ENCODE measurements at places on chromosomes 7 and 10.

- no peak for DNase-seq
These were observed 2.7 kb downstream of the TMEM176A start for GRCh38 chr7:150803161-150803860.

DNA sequence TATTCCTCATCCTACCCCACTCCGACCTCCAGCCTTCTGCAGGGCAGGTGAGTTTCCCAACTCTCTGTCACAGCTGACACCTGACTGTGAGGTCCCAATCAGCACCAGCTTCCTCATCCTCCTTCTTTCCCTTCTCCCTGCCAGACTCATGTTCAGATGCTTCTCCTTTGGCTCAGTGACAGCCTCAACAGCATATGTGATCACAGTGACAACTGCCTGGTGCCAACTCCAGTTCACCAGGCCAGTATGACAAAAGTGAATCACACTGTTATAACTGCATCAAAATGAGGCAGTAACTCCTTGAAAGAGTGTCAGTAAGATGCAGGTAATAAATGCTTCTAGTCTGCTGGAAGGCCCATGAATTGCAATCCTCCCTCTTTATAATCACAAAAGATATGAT, 46.8 kb upstream of the NFE2L3 start:
- no peak for DNase-seq

GRCh38 chr10:88735661-88736060, 24.2 kb upstream of the LIPN start:
- no peak for DNase-seq

DNA sequence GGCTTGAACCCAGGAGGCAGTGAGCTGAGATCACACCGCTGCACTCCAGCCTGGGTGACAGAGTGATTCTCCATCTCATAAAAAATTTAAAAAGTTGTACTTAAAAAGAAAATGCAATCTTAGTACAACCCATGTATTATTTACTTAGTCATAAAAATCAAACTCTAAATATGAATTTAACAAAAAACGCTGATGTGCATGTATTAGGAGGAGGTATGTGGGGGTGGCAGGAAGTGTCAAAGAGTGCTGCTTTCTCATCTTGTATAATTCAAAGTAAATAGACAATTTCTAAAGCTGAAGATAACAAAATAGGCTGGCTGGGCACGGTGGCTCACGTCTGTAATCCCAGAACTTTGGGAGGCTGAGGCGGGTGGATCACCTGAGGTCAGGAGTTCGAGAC, 81.0 kb upstream of the NRBF2 start:
- no peak for DNase-seq

GRCh38 chr10:74955796-74956195, 129.4 kb downstream of the KAT6B start:
- DNase-seq, result no peak

DNA sequence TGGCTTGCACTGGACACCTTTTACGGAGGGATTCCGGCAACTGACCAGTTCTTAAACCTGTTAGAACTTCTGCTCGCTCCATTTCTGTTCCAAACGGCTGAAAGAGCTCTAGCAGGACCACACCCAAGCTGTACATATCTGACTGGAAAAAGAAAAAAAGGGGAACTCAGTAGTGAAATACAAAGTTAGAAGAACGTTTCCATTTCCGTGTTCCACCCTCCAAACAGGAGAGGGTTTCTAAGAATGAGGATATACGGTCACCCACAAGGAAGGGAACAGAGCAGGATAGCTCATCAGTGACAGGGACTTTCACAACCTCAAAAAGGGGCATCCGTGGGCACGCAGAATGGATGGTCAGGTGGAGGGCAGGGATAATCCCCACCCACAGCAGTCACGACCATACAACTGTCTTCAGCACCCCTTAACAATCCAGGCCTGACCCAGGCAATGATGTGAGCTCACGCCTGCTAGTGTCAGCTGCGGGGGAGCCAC, 4.3 kb upstream of the ANKRD61 start:
- DNase-seq, result no peak

- DNase-seq, result no peak
These were observed 13.5 kb upstream of the ELMO1 start for GRCh38 chr7:37462138-37462537.

DNA sequence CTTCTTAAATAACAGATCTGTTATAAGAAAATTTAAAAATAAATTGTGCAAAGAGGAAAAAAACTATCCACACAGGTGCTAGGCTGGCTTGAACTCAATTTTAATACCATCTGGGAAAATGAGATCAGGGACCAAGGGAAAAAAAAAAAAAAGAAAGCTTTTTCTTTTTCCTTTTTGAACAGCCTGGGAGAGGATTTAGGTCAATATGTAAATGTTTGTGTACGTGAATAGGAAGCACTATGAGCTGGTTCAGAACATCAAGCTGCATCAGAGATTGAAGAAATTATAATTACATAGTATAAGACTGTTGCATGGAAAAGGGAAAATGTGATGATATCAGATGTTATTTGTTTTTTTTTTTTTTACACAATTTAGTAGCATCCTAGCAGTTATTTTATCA, 548.0 kb downstream of the ARL4A start:
- DNase-seq, result no peak

DNA sequence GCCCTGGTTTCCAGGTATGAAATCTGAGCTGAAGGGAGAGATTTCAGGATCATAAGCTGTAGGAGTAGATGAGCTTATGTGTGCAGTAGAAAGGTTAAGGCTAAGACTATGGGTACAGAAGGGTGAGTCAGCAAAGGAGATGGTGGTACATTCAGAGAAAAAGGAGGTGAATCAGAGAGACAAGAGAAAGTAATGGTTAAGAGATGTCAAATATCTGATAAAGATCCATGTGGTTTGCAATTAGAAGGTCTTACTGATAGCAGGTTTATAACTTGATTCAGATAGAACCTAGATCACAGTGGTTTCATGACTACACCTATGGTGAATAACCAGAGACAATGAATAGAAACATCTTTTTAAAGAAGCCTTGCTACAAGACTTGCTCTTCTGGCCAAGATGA, 4.5 kb upstream of the NPY start:
- DNase-seq, result no peak

DNA sequence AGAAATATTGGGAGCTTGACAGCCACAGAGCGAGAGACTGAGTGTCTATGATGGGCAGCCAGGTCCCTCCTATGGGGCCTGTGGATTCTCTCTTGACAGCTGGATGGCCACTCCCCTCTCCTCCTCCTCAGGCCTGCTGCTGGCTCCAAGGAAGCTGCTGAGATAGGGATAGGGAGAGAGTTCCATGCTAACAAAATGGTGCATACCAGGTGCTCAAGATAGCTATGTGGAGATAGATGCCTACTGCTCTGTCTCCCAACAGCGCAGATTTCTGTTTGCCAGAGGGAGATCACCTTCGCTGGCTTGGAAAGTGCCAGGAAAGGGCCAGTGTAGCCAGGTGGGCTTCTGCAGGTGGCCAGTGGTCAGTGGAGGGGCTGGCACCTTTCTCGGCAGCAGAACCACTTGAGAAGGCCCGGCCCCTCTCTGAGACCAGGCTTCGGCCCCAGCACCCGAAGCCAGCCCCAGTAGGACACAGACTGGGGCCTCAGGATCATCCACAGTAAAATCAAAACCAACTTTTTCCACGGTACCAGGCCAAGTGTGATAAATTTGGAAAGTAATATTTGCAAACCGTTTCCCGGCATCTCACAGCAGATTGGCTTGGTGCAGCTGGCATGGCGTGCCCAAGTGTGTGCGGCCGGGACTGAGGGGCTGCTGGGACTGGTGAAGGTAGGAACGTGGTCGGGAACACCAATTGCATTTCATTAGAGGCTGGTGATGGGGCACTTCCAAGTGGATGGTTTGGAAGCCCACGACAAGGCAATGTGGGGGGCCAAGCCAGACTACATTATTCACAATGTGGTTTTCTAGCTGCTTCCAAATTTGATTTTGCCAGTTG, 139.6 kb downstream of the PTPN20 start:
- peak; percentile 66 for DNase-seq

GRCh38 chr7:24786306-24786705, 29.0 kb upstream of the GSDME start:
- no peak for DNase-seq

DNA sequence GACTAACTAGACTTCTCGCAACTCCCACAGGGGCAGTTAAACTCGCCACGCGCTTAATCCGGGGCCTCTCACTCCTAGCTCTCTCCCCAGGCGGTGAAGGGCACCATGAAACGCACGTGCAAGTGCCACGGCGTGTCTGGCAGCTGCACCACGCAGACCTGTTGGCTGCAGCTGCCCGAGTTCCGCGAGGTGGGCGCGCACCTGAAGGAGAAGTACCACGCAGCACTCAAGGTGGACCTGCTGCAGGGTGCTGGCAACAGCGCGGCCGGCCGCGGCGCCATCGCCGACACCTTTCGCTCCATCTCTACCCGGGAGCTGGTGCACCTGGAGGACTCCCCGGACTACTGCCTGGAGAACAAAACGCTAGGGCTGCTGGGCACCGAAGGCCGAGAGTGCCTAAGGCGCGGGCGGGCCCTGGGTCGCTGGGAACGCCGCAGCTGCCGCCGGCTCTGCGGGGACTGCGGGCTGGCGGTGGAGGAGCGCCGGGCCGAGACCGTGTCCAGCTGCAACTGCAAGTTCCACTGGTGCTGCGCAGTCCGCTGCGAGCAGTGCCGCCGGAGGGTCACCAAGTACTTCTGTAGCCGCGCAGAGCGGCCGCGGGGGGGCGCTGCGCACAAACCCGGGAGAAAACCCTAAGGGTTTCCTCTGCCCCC, 19.5 kb downstream of the WNT8B start:
- DNase-seq, result no peak

- no peak for DNase-seq
These were observed 278.2 kb upstream of the TEX47 start for GRCh38 chr7:89073776-89074175.

- DNase-seq, result no peak
These were observed 50.8 kb upstream of the FRMD4A start for GRCh38 chr10:14381475-14381874.

DNA sequence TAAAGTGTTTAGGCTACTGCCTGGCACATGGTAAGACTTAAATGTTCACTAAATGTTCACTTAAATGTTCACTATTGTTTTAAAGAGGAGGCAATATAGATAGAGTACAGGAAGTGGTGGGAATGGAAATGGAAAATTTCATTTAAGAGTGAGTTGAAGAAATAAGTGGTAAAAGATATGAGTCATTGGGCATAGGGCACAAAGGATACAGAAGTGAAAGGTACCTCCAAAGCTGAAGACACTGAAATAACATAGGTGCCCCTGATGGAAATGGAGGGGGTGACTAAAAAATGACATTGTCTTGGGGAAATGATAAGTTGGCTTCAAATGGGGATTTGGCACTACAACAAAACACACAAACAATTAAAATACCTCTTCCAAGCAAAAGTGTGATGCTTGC, 5.2 kb upstream of the FRA10AC1 start:
- no peak for DNase-seq

GRCh38 chr10:14606633-14607032, 168.1 kb downstream of the FAM107B start:
- no peak for DNase-seq

GRCh38 chr7:22842383-22842941, 19.8 kb upstream of the TOMM7 start:
- no peak for DNase-seq

- no peak for DNase-seq
These were observed 28.9 kb upstream of the FXYD4 start for GRCh38 chr10:43342279-43343125.

DNA sequence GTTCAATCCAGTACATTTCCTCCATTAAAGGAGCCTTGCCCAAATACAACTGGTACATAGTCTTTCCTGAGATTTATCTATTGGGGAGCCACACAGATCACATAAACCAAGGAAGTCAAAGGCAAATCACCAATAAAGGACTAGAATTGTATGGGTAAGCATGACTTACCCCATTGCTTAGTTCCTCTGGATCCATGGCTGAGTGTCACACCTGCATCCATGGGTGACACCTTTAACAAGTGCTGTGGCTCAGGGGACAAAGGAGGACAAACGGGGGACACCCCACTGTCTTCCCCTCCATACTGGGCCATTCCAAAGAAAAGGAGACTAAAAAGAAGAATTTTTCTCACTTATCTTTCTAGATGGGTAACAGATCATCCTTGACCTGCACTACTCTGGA, 30.4 kb downstream of the ZNF92 start:
- no peak for DNase-seq

DNA sequence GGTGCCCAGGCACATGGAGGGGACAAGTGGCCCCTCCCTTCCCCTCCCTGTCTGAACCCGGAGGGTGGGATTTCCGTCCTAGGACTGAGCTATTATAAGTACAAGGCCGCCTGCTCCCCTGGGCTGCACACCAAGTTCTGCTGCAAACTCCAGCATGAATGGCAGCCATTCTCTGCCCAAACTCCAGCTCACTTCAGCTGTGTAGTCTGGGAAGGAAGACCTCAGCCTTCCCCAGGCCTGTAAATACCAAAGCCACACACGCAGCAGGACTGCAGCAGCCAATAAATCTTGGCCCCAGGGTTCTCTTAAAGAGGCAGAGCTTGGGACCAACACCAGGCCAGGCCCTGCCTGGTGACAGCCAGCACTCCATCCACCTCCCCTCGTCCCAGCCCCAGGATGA, 291.3 kb upstream of the ZMIZ1 start:
- peak; percentile 84 for DNase-seq

GRCh38 chr10:78579576-78579975, 489.2 kb upstream of the ZMIZ1 start:
- no peak for DNase-seq

- DNase-seq, result no peak
These were observed 1231.1 kb upstream of the CELF2 start for GRCh38 chr10:9786576-9786975.

- DNase-seq, result no peak
These were observed 472.5 kb upstream of the GHITM start for GRCh38 chr10:83666762-83667161.

- DNase-seq, result no peak
These were observed 44.1 kb downstream of the NPY start for GRCh38 chr7:24328050-24328449.

DNA sequence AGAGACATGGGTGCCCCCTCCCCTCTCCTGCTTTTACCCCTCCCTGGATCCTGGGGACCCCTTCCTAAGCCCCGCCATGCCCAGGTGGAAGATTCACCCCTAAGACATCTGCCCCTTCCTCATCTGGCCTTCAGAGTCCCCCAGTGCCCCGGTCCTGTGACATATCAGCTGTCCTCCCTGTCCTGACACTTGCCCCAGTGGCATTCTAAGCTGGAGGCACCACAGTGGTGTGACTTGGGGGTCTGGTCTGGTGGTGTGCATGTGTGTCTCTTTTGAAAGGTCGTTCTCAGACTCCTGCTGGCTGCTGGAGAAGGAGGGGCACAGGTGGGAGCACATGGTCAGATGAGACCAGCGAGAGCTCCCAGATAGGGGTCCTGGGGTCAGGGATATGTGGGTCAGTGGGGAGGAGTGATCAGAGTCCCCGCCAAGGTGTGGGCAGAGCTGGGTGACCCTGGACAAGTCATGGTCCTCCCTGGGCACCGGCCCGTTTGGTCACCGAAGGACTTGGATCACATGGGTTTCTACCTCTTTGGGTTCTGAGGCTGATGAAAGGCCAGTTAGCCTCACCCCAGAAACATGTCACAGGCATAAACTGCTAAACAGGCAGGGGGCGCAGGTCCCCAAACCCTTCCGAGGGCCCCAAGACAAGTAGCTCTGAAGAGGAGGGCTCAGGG, 645 bp upstream of the TFR2 start:
- DNase-seq, result no peak
